EH (cell line): ENCODE measurements at places on chromosomes 2 and 18.

DNA sequence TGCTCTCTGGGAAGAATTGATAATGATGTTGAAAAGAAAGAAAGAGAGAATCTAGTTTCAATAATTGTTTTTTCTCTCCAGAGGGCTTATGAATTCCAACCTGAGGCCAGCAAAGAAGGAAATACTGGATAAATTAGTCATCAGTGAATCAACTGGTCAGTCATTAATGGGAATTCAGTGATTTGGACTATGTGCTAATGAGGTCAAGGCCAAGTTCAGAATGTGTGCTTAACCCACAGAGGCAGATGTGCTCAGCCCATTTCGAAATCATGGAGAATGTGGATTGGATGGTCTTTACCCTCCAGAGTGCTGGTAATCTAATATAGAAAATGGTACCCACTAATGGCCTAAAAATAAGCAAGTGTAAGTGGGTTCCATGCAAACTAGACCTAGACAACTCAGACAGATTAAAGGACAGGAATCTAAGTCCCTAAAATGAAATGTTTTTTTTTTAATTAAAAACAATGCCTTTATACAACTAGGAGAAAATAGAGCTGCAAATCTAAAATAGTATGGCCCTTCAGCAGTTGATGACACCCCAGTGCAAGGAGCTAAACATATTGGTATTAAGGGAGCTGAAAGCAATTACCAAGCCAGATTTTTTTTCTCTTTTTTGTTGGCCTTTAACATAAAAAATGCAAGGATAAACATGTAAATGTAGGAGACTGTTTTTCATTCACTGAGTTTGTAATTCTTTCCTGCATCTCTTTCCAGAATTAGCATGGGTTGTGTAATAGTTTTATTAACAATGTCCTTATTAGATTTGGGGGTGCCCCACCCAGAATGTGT, 296.9 kb downstream of the SATB2 start:
- DNase-seq = peak; percentile 94

- DNase-seq = no peak
Observed at GRCh38 chr2:7837237-7837760, 844.6 kb upstream of the ID2 start.

DNA sequence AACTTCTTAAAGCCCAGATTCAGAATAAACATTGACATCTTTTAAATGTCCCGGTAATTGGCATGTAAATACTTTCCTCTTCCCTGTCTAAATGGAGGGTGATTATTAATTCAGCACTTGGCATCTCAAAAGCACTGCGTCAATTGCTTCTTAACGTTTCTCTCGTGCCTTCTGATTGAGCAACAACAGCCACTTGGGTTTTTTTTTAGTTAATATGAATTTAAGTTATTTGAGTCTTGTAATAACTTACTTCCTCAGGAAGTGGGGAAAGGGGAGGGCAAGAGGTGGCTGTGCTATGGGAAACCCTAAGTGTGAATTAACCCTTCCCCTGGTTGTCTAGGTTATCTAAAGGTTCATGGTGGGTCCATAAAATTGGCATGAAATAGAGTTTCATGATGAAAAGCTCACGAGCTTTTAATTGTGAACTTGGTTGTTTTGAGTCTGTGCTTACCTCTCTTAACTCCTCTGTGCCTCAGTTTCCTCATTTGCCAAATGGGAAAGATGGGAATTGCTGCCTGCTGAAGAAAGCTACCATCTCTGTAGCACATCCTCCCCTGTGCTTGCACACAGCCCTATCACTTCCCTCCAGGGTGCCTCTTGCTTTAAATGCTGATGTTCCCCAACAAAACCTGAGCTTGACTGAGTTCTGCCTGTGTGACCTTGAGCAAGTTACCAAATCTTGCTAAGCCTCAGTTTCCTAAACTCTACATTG, 126.3 kb upstream of the BCL2L11 start:
- no peak for DNase-seq

GRCh38 chr2:114170070-114170469, 272.4 kb upstream of the DPP10 start:
- DNase-seq = peak; percentile 1

- peak; percentile 11 for DNase-seq
Observed at GRCh38 chr2:71071681-71072398, 3.4 kb downstream of the NAGK start.

GRCh38 chr2:24016376-24016761, 6.5 kb downstream of the MFSD2B start:
- peak; percentile 32 for DNase-seq

DNA sequence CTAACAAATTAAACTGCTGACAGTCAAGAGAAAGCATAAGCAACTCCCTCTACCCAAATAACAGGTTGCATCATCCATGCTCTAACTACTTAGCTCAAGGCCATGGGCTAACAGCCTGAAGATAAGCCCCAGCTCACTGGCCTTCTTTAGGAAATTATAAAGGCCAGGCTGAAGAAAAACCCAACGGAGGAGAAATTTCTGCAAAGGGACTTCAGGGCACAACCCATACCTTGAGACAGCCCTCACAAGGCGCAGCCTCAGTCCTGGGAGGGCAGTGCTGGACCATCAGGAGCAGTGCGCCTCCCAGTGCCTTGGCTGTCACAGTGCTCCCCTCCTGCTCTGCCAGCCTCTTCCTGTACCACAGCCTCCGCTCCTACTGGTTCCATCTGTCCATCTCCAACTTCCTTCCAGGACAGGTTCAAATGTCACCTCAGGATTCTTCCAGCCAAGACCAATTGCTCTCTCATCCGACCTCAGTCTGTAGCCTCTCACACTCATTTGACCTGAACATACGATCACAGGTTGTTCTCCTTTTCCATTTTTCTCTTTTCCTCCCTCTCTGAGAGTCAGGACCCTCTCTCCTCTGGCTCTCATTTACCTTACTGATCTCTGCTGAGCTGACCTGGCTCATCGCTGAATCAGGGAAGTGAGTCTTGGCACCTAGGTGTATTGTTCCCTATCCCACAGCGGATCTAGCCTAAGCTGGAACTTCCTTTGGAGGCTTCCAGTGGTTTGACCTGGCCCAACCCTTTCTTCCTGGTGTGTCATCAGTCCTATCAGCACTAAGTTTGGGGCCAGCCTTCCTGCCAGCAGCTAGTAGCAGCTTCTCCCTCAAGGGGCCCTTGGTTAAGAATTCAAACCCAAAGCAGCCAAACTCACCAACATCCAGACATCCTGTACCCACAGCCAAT, 1.9 kb downstream of the MCFD2 start:
- DNase-seq = peak; percentile 82

DNA sequence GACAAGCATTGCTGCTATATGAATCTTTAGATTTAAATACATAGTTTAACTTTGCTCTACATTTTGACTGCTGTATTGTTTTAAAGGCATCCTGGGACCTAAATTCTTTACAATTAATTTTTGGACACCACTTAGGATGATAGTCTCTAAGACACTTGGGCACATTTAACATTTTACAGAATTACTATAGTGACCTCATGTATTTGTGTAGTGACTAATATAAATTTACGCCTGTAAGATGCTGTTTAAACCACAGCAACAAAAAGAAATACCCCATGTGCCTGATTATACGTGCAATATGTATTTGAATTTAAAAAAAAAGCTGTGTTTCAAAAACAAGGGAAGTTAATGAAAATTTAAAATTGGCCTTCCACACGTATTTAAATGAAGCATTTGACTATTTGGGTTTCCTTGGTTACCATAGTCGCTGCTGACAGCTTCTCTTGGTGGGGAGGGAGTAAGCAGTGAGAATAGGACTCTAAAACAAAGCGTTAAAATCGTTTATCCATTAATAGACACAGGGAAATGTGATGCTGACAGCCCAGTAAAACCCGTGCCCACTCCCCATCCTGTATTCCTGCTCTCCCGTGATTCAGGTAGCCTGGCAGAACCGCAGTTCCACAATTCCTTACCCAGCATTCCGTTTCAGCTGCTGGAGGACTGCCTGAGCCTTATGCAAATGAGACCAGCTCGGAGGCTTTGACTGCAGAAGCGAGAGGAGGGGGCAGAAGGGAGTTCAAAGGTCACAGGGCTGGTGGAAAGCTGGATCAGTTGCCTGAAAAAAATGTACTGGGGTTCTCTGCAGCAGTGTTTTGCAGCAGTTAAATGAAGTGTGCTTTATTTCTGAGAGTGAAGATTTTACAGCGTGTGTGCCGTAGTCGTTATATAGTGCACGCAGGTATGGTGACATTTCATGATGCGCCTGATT, 104.3 kb downstream of the CSRNP3 start:
- no peak for DNase-seq

DNA sequence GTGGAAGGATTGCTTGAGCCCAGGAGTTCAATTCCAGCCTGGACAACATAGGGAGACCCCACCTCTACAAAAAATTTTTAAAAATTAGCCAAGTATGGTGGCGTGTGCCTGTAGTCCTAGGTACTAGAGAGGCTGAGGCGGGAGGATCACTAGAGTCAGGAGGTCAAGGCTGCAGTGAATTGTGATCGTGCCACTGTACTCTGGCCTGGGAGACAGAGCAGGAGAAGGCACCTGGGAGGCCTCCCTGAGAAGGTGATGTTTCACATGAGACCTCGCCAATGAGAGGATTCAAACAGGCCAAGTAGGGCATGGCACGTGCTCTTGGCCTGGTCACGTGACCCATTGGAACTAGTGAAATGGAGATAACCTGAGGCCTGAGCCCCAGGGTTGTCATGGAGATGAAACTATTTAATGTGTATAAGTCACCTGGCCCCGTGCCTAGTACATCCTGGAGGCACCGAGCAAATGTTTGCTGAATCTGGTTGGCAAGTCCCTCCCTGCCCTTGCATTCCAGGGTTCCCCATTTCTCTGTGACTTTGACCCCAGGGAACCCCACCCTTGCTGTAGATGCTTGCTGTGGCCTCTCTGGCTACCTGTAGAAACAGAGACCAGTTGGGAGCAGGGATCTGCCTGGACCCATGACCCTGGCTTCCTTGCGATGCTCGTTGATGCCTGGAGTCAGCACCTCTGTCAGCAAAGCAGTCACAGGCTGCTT, 26.1 kb upstream of the ROCK2 start:
- peak; percentile 31 for DNase-seq

GRCh38 chr2:128455721-128456050, 137.0 kb upstream of the HS6ST1 start:
- DNase-seq = no peak

DNA sequence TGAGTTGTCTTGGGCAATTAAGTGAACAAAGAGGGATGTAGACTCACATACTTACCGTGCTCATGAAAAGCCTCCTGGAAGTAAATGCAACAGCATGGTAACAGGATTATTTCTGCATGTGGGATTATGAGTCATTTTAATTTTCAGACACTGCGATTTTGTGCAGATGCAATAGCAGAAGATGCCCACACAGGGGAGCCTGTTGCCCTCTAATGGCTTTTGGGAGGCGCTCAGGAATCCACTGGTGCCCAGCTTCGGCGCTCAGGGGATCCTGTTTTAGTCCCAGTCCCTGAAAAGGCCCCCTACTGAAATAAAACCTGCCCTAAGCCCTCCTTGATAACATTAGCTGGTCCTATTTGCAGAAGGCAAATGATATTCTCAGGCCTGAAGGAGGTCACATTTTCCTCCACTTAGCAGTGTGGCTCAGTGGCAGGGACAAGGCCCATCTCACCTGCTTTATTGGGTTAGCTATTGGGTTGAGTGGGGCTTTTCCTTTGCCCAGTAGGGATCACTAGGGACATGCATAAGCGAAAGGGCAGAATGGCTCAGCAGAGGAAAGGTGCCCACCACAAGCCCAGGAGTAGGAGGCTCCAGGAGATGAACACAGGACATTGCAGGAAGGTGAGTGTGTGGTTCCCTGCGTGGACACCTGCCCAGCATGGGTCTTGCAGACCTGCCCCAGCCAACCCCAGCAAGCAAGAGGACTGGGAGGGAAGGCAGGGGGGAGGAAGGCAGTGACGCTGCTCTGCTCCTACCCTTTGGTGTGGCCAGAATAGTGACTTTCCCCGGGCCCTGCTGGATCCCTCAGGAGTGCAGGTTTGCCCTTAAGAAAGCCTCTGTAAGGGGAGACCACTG, 26.5 kb upstream of the KCNS3 start:
- peak; percentile 72 for DNase-seq

GRCh38 chr2:203971251-203971650, 34.7 kb downstream of the ICOS start:
- no peak for DNase-seq

DNA sequence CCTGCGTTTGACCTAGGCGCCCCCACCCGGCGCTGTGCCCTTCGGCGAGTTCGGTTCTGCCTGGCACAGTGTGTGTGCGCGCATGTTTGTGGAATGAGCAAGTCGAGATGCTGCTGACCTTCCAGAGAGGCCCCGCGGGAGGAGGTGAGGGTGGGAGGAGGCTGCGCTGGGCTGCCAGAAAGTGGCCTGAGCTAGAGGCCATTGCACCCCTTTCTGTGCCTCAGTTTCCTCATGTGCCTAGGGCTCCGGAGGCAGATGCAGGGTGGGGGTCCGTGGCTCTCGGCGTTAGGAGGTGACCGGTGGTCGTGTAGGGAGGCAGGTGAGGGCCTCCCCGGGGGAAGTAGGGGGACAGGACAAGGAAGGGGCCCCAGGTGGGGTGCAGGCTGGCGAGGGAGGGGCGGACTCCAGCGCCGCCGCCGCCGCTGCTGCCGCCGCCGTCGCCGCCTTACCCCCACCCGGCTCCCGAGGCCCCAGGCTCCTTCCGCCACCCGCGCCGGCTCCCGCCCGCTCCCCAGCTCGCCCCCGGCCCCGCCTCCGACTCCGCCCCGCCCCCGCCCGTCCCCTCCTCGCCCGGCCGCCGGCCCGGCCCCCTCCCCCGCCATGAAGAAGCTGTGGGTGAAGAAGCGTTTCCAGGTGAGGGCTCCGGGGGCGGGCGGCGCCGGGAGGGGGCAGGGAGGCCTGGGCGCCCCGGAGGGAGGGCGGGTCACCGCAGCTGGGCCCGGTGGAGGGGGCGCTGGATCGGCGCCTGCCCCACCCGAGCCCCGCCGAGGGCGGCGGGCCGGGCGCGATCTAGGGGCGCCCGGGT, 7.0 kb downstream of the SPEG start:
- peak; percentile 83 for DNase-seq

DNA sequence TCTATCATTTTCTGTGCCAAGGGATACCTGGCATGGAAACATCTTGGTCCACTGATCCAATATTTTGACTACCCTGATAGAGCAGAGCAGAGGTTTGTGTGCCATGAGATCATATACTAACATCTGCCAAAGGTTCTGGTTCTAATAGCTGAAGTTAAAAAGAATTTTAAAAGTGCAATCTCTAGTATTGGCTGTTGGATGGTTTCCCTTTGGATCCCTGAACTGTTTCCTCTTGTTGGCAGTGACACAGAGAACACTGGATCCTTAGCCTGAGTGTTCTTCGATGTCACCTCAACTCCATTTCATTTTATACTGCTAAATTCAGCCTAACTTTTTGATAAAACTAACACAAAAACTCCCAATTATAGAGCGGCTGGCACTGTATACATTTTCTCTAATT, 169.3 kb upstream of the FBXO11 start:
- no peak for DNase-seq

DNA sequence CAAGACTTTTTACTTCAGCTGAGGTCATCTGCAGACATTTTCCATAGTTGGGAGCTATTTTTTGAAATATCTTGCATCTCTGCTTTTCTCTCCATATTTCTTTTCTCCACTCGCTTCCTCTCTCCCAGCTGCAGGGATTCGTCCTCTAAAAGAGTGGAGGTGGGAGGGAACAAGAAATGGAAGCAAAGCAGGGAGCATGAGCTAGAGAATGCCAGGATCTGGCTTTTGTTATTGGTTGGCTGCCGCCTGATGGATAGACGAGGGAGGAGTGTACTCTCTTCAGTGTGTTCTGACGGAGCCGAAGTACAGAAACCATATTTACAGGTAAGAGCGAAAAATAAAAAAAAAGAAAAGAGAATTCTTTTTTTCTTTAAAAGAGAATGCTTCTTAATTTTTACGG, at the start of gene CSRNP3:
CSRNP3 (plus strand) TSS at position 282 of the 400 bp plus-strand sequence. CDS start 125,368 bp downstream, outside the sequence.
- DNase-seq = peak; percentile 77

- no peak for DNase-seq
Observed at GRCh38 chr2:67974559-67975430, 88.0 kb downstream of the C1D start.

- peak; percentile 75 for DNase-seq
Observed at GRCh38 chr2:100174026-100174431, 31.6 kb upstream of the AFF3 start.
